Natural killer cell treated with Interleukin-12 subunit alpha and Interleukin-12 subunit beta and Interleukin-15 and Interleukin-18, amount 100 ng/mL, for 72 hours (primary cell): ENCODE measurements at places on chromosomes 2 and 18.
A peak's percentile ranks its signal among the peaks of the same experiment; 100 is the strongest.

- DNase-seq = peak; percentile 49
Observed at GRCh38 chr2:127397568-127398238, 9.9 kb upstream of the MAP3K2 start.

DNA sequence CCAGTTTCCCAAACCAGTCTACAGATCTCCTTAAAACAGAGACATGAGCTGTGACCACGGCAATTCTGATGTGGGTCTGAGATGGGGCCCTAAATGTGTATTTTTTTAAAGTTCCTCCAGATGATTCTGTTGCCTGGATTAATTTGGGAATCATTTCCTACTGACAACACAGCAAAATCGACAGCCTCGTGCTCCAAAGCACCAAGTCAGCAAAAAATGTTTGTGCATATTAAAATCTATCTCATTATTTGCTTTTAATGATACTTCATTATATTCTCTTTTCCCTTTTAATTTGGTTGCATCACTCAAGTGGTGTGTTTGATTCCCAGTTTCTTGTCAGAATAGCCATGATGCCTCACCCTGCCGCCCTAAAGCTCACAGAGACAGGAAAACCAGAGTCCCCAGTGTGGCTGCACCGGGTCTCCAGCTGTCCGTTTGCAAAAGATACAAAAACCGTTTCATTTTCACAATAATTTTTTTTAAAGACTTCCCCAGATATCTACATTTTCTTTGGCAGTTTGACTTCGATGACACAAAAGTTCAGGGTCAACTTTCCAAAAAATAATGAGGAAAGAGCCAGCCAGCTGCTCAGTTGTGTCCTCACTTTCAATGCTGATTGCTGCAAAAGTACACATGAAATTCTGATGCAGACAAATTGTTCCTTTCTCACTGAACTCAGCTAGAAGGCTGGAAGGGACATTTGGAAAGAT lies 443.2 kb upstream of the ID2 start:
- no peak for DNase-seq

DNA sequence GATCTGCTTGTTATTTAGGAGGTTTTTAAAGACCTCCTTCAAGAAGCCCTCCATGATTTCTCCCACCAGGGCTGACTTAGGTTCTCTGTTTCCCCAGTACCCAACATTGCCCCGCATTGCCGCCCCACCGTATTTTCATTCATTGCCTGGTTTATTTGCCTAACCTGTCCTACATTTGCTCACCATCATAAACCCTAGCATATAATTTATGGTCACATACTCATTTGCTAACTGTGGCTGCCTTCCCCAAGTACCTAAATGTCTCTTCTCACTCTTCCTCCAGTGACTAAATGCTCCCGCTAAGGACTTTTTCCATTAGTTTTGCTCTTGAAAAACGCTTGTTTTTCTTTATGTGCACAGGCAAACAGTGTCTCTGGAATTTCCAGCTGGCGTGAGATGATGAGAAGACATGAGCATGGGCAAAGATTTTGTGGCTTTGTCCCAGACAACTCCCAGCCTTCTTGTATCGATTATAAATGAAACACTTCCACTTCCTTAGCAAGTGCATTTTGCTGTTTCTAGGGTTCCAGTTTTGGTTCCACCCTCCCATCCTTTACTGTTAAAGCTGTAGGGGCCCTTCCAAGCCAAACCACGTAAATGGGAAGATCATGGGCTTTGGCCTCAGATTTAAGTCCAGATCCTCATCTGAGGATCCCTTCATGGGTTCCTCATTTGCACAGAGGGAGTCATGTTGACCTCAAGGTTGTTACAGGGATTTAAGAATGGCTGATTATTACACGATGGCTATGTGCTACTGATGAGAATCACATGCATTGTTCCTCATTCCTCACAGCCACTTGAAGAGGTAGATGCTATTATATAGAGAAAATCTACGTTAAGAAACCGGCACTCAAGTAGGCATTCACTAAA lies 21.0 kb upstream of the ARMC9 start:
- DNase-seq = no peak

GRCh38 chr2:201513271-201513670 lies 61.7 kb downstream of the STRADB start:
- DNase-seq = no peak

- no peak for DNase-seq
Observed at GRCh38 chr18:26721854-26722564, 143.5 kb downstream of the AQP4 start.

GRCh38 chr2:104429639-104430358 lies 424.1 kb upstream of the POU3F3 start:
- no peak for DNase-seq

- no peak for DNase-seq
Observed at GRCh38 chr2:137873536-137874244, 90.6 kb upstream of the HNMT start.

DNA sequence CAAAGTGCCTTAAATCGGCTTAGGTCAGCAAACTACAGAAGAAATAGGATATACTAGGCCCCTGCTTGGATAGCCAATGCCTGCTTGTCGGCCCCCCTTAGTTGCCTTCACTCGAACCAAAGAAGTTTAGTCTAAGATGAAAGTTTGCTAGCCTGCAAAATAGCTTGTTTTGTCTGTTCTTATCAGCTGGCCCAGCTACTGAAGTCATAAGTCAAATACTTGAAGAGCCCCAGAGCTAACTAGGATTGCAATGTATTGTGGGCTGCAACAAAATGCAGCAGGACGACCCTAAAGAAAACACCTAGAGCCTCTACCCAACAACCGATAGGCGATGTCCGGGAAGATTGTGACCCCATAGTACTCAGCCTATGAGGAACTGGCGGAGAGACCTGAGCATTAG lies 183.5 kb upstream of the HS6ST1 start:
- DNase-seq = no peak

GRCh38 chr2:23312996-23313606 lies 71.9 kb upstream of the KLHL29 start:
- DNase-seq = no peak

DNA sequence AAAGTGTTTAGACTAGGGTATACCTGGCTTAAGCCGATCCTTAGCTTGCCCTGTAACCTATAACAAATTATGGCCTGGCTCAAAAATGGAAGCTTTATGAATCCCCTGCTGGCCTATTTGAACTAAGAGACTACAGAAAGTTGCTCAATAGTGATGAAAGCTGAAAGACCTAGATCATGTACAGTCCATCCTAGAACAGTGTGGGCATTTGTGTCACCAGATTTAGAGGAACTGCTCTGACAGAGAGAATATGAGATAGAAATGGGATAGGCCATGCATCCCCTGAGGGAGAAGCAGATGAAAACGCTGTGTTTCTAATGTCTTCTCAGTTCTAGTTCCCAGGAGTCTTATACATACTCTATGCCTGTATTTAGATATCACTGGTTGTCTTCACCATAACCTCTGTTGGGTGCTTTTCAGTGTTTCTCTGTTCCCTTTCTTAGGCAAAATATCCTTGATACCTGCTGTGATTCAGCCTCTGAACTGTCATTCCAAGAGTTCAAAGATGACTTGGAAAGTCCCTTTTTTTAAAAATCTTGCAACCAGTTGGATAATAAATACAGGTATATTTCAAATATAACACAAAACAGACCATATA lies 246.9 kb upstream of the SLC39A10 start:
- DNase-seq = no peak

DNA sequence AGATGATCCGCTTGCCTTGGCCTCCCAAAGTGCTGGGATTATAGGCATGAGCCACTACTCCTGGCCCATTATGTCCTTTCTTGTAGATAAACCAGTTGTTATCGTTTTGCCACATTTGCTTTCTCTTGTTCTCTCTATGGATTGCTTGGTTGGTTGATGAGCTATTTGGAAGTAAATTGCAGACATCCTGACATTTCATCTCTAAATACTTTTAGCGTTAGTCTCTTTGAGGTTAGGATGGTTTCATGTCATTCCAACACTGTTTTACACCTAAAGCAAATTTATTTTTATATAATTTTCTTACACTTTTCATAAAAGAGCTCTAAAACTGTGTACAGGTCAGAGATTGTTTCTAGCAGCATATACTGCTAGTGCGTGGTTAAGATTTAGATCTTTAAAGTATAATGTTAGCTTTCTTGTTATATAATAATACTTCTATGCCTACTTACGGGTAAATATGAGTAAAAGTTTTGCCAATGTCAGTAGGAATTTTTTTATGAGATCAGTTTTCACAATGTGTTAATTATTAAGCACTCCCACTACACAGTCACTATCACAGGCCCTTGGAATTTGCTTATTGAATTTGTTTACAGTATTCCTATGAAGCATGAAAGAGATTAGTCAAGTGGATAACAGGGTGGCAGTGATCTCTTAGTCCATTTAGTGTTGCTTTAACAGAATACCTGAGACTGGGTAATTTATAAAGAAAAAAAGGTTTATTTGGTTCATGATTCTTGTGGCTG lies 10.3 kb downstream of the POLI start:
- DNase-seq = no peak

- DNase-seq = no peak
Observed at GRCh38 chr2:232569541-232569940, 19.1 kb downstream of the EIF4E2 start.

GRCh38 chr2:129904532-129905446 lies 74.7 kb upstream of the RAB6C start:
- DNase-seq = no peak

- DNase-seq = no peak
Observed at GRCh38 chr2:60066096-60066839, 487.2 kb downstream of the BCL11A start.

DNA sequence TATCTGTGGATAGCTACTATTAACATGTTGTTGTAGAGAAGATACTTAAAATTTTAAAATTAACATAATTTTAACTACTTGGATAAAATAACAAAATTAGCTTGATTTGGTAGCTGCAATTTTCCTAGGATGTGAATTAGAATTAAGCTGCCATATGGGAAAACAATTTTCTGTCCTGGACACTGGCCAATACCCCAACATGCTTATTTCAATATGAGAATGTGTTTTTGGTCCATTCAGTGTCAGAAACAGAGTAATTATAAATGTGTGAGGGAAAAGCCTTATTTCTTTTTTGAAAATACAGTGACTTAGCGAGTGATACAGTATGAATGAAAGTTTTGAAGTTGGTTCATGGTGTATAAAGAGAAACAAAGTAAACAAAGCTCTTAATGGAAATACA lies 948.3 kb upstream of the GYPC start:
- no peak for DNase-seq

- DNase-seq = no peak
Observed at GRCh38 chr18:67651438-67651837, 134.9 kb upstream of the DSEL start.

GRCh38 chr2:130882111-130882690 lies 45.5 kb downstream of the ARHGEF4 start:
- no peak for DNase-seq

GRCh38 chr18:79983793-79984192 lies 4.6 kb downstream of the TXNL4A start:
- no peak for DNase-seq

GRCh38 chr2:186641132-186641806 lies 51.4 kb downstream of the ITGAV start:
- DNase-seq = no peak

DNA sequence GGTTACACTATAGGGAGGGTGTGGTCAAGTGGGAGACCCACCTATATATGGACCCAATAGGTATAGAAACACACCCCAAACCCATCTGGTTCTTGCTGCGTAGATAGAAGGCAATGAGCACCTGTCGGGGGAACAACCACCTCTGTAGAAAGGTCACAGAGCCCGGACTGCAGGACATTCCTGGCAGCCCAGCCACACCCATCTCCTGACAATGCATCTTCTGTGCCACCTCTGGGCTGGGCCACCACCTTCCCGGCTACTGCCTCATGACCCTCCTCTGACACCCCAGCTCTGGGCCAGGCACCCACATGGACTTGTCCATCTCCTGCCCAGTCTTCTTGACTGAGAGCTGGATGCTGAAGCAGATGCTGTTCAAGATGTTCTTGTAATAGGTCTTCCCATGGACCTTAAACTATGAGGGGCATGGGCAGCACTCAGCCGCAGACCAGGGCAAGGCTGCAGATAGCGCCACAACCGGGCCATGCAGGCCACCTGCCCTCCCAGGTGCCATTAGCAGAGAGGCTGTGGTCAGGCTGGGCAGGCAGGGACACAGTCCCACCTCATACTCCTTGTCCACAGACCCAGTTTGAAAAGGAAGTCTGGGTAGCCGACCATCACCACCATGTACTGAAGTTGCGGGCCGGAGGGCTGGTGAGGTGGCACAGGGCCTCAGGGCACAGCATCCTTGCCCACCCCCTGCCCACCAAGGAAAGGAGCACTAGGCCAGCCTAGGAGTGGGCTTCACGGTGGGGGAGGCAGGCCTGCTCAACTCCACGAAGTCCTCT lies 9.3 kb downstream of the ALPG start:
- no peak for DNase-seq

GRCh38 chr2:108288534-108289106 lies at the start of gene SULT1C2:
Gene SULT1C2, plus strand, starts transcription at chr2:108288895. Its CDS starts 4,773 bp downstream, at chr2:108293668.
- DNase-seq = no peak

DNA sequence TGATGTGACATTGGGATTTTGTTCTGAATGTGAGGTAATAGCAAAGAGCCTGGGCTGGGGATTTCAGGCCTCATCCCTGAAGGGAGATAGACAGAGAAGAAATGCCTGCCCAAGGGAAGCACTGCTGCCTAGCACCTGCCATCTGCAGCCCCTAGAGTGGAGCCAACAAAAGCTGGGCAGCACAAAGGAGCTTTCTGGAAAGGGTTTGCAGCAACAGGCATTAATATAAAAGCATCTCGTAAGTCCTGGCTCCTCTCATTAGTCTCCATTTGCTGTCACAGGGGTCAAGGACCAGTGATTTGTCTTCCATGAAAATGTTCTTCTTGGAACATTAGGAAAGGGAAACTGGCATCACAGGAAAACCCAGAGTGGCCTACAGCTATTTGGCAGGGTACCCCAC lies 157.2 kb upstream of the SLC14A2 start:
- DNase-seq = no peak

GRCh38 chr18:68034296-68034695 lies 517.8 kb upstream of the DSEL start:
- no peak for DNase-seq

GRCh38 chr2:24085200-24085489 lies 511 bp upstream of the TP53I3 start:
- DNase-seq = no peak

GRCh38 chr18:11668441-11669169 lies 20.5 kb upstream of the GNAL start:
- DNase-seq = no peak

- DNase-seq = no peak
Observed at GRCh38 chr2:30979822-30980245, 158.4 kb downstream of the GALNT14 start.

GRCh38 chr2:13158466-13158865 lies 441.7 kb downstream of the TRIB2 start:
- no peak for DNase-seq

DNA sequence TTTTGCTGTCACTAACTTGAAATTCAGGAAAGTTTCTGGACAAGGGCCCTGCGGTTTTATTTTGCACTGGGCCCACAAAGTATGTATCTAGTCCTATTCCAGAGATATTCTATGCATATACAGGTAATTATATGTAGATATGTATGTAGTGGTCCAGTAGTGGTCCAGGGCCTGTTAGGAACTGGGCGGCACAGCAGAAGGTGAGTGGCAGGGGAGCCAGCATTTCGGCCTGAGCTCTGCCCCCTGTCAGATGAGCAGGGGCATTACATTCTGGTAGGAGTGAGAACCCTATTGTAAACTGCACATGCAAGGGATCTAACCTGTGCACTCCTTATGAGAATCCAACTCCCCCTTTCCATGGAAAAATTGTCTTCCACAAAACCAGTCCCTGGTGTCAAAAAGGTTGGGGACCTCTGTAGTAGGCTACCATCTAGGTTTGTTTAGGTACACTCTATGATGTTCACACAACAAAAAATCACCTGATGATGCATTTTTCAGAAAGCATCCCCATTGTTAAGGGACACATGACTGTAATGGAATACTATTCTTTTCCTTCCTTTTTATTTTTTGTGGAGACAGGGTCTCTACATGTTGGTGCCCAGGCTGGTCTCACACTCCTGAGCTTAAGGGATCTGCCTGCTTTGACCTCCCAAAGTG lies 2.8 kb upstream of the PPP4R3B start:
- DNase-seq = no peak
